ENCODE measurements at places on chromosomes 3 and 15.

- DNase-seq = no peak
Measured at GRCh38 chr3:182182531-182182968, 470.8 kb downstream of the SOX2 start.

- peak; percentile 33 for DNase-seq
Measured at GRCh38 chr3:160451602-160452001, 2.0 kb upstream of the TRIM59 start.

DNA sequence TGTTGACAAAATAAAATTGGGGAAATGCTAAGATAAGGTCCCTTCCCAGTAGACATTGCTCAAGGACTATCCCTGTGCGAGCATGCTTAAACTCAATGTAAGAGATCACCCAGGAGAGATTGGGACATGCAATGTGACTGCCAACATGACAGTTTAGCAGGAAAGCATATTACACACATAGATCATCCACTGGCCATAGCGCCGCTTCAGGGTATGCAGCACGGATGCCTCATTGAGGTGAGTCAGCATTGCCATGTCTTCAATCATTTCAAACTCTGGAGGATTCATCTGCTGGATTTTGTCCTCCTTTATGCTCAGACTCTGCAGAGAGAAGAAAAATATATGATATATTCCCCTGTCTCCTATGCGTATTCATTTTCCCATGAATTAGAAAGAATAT, 8.9 kb downstream of the MYH15 start:
- DNase-seq = no peak

GRCh38 chr15:66912001-66912400, 153.4 kb upstream of the SMAD3 start:
- no peak for DNase-seq

- peak; percentile 93 for DNase-seq
Measured at GRCh38 chr15:84818261-84819131, 1.3 kb downstream of the ALPK3 start.

- DNase-seq = no peak
Measured at GRCh38 chr3:157070678-157070999, 89.3 kb downstream of the CCNL1 start.
